ENCODE measurements at places on chromosomes 7 and 10.

GRCh38 chr7:90841759-90842429, 245.8 kb downstream of the CDK14 start:
- DNase-seq: no peak

GRCh38 chr7:11415101-11415500, 416.9 kb downstream of the THSD7A start:
- DNase-seq: no peak

DNA sequence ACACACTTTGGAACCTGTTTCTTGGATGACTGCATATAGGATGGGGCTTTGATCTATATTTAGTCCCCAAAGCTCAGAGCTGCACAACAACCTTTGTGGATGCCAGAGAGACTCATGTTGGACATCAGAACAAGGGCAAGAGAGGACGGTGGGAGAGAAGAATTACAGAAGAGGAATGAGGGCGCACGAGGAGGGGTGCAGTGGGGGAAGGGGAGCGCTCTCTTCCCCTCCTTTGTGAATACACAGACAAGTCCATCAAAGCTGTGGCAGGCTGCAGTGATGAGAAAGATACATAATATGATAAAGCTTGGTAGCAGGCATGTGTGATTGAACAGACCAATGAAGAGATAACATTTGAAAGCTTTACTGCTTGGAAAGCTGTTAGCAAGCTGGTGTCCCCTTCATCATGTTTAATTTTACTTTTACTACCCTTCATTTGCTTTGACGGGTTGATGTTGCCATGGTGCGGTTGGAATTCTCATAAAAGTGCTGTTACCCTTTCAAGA, 857.8 kb downstream of the KCNMA1 start:
- DNase-seq: no peak

DNA sequence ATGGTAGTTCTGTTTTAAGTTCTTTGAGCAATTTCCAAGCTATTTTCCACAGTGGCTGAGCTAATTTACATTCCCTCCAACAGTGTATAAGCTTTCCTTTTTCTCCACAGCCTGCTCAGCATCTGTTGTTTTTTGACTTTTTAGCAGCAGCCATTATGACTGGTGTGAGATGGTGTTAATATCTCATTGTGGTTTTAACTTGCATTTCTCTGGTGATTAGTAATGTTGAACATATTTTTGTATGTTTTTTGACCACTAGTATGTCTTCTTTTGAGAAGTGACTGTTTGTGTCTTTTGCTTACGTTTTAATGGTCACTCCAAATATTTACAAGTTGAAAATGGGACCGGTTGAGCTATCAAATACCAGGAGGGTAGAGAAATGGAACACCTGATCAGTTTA, 20.4 kb downstream of the GNG11 start:
- DNase-seq: no peak

DNA sequence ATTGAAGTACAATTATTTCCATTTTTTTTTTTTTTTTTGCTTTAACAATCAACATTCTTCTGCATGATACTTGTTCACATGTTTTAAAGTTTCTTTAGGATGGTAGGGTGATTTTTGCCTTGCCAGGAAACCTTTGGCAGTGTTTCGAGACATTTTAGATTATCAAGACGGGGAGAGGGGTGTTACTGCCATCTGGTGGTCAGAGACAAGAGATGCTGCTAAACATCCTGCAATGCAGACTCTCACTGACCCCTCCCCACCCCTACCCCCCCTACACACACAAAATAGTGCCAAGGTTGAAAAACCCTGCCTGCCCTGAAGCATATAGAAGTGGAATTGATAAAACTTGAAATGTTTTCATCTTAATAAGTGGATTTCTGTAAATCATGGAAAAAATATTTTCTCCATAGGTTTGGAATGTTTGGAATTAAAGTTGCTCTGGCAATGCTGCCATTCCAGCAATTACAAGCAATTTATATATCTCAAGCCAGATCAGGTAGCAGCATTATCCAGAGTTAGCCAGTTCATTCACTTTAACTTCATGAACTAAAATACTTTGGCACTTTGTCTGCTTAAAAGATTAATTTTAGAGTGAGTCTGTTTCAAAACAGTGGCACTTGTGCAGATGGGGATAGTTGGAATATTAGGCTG, 62.1 kb downstream of the SDHAF3 start:
- peak; percentile 18 for DNase-seq
